ENCODE measurements at places on chromosomes 7 and 10.

- DNase-seq = no peak
These were observed 24.9 kb upstream of the SEC61G start for GRCh38 chr7:54783952-54784351.

GRCh38 chr7:27172315-27172774 lies 1.8 kb downstream of the HOXA10 start:
- no peak for DNase-seq

DNA sequence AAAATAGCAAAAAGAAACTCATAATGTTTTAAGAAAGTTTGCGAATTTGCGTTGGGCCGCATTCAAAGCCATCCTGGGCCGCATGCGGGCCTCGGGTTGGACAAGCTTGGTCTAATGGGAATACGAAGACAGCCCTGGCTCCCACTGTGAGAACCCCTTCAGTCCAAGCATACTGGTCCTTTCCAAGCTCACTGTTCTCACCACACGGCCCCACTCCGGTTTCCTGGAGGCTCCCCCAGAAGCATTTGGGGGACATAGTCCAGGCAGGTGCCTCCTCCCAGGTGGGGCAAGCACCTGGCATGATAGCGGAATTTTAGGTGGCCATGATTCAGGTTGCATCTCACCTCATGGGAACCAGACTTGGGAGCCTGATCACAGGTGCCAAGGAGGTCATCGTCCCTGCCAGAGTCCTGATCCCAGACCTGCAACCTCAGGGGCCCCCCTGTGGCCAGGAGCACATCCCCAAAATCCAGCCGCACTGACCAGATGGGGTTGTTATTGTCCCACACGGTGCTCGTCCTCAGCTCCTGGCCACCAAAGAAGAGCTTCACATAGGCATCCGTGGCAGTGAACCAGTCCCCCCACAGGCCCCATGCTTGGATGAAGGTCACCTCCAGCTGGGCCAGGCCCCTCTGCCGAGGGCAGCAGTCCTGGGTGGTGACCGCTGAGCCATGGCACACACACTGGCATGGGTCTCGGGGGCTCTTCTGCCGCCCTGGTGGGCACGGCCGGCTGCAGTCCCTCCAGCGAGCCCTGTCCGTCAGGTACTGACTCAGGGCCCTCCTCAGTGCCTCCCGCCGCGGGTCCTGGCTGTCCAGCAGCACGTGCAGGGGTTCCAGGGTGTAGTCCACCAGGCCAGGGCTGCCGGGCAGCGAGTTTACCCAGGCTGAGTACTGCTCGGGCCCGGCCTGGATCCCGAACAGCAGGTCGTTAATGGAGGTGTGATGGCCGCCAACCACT lies 4.4 kb downstream of the PRF1 start:
- no peak for DNase-seq

DNA sequence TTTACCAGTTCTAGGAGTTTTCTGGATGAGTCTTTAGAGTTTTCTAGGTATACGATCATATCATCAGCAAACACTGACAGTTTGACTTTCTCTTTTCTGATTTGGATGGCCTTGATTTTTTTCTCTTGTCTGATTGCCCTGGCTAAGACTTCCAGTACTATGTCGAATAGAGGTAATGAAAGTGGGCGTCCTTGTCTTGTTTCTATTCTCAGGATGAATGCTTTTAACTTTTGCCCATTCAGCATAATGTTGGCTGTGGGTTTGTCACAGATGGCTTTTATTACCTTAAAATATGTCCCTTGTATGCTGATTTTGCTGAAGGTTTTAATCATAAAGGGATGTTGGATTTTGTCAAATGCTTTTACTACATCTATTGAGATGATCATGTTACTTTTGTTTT lies 223.2 kb upstream of the COBL start:
- DNase-seq = no peak

GRCh38 chr10:55740110-55740509 lies 620.9 kb downstream of the ZWINT start:
- no peak for DNase-seq

DNA sequence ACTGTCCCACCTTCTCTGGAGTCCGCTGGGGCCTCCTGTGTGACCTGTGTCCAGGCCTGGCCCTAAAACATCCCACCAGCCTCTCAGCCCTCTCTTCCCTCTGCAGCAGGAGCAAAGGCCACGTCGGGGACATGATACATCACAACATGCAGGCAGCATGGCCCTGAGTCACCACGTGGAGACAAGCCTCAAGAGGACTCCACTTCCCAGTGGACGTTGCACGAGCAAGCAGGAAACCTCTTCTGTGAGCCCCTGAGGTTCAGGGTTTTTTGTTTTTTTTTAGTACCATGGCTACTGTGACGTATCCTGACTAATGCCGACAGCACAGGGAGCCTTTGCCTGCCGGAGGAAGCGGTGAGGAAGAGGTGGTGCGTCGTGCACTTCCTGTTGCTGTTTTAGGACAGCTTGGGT lies 165.9 kb downstream of the DNAJB6 start:
- DNase-seq = peak; percentile 59

- DNase-seq = no peak
These were observed 110.5 kb downstream of the JCAD start for GRCh38 chr10:29948881-29949355.

DNA sequence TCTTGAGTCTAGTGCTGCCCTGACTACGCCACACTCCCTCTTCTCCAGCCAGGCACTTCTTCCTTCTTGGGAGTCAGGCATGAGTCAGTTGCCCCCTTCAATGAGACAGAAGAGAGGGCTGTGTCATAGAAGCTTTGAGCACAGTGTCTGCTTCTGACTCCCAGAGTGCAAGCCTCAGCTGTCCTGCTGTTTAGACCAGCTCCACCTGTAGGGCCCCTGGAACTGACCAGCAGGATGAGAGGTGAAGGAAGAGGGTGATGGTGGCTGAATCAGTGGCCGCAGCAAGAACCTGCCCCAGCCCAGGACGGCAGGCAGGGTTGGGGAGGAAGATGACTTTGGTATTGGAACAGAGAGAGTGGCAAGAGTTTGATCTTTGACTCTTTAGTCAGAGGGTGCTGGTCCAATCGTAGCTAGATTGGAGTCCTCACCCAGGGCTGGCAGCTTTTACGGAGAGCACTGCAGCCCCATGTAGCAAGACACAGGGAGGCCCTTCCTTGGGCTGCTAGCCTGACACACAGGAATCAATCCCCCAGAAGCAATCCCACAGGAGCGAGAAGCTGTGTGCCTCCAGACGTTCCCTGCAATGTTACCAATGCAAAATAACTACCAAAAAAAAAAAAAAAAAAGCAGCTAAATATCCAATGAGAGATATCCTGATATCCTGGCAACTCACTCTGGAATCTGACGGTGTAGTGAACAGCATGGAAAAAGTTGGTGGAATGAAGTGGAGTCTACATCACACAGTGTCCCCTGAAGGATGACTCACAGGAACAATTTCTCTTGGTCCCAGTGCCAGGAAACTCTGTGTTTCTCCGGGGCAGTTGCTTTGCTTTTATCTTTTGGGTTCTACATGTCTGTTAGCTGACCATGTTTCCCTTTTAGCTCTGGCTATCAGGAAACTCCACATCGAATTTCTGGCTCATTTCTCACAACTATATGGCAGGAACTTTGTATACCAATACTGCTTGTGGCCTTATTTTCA lies 6.9 kb downstream of the C10orf62 start:
- no peak for DNase-seq

DNA sequence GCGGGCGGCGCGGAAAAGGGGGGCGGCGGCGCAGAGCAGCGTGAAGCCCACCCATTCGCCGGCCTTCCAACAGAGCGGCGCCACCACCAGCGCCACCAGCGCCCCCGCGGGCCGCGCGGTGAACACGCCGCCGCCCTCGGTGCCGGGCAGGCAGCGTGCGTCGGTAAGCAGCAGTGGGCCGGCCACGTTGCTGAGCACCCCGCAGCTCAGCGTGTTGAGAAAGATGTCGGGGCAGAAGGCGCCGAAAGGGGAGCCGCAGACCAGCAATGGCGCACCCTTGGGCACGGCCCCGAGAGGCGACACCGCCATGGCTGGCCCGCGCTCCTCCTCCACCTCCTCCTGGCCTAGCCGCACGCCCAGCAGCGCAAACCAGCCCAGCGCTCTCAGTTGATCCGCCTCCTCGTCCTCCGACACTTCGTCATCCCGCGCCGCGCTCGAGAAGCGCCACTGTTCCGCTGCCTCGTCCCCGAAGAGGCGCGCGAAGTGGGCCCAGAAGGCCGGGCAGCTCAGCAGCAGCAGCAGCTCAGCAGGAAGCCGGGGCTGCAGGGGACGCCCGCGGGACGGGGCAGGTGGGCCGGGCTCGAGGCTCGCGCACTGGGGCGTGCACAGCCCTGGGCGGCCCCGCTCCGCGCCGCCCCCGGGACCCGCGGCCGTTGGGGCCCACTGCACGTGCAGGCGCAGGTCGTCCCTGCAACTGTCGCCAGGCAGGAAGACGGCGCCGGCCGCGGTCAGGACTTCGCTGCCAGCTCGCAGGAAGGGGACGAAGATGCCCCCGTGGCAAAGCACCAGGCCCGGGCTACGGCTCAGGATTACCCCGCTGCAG lies 623 bp downstream of the TYSND1 start:
- DNase-seq = peak; percentile 71

DNA sequence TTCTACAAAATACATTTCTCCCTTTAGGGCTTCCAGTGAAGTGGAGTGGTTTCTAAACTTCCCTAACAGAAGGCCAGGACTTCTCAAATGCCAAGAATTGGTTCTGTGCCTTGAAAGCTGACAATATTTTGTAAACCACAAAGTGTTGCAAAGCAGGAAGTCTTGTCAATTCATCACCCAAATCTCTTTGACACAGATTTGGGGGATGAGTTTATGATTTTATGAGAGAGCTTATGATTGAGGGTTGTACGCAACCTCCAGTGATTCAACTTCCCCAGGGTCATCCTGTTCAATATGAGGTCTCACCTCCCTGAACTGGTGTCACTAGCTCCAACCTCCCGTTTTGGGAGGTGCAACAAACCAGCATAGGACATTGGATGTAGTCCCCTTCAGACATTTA lies 83.7 kb downstream of the PRLHR start:
- no peak for DNase-seq

DNA sequence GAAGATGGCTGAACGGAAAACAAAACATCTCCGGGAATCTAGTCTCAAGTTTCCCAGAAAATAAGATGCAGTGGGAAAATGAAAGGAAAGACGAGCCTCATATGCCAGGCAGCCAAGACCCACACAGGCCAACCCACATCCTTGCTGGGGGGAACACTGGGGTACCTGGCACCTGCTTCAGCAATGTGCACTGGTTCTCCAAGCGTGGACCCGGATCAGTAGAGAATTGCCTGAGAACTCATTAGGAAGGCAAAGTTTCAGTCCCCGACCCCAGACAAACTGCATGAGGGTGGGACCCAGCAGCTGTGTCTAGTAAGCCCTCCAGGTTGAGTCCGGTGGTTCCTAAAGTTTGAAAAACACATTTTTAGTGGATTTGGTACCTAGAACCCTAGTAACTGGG lies 18.4 kb downstream of the FAM53B start:
- DNase-seq = no peak

DNA sequence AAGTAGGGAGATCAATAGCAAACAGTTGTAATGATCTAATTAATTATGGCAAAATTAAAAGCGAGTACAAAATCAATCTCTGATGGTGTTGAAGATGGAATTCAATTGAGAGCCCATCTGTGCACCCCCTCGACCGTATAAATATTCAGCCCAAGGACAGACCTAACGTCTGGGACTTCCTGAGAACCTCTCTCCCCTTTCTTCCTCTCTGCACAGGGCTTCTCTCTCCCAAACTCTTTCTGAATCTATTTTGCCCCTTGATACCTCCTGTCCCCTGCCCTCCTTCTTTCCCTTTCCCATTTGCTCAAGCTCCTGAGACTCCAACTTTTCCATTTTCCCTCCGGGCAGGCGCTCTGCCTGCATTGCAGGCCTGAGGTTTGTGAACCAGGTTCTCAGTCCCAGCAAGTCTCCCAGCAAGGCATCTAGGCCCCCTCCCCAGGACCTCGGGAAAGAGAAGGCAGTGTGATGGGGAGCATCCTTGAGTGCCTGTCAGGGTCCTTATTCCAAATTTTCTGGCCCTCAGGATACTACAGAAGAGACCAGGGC lies 8.5 kb upstream of the PAX2 start:
- no peak for DNase-seq

GRCh38 chr7:121544726-121545125 lies 148.6 kb upstream of the FAM3C start:
- DNase-seq = no peak

DNA sequence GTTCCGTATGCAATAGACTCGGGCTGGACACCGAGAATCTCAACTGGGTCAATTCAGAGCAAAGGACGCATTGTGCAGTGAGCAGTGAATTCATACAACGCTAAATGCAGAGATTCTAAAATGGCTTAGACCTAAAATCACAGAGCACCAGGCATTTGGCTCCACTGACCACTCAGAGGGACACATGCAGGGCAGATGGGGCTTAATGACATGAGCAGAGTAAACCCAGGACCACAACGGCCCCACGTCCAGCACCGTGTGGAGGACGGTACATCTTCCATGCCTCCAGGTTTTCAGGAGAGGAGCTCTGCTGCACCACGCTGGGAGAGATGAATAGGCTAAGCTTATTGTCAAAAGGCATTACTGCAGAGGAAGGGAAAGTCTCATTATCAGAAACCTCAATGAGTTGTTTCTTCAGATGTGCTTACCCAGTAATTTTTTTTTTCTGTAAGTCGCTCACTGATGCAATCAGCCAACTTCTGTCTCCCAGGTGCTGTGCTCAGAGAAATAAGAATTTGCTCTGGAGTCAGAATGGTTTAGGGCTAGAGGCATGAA lies 555.0 kb downstream of the PTPRN2 start:
- no peak for DNase-seq

- DNase-seq = no peak
These were observed 59.1 kb upstream of the INPP5A start for GRCh38 chr10:132478341-132479023.

- peak; percentile 77 for DNase-seq
These were observed 4.6 kb downstream of the BMI1 start for GRCh38 chr10:22325272-22326144.

GRCh38 chr10:70617798-70618568 lies 15.4 kb upstream of the PRF1 start:
- no peak for DNase-seq

- DNase-seq = peak; percentile 10
These were observed 2.2 kb downstream of the STN1 start for GRCh38 chr10:103915796-103916195.

GRCh38 chr10:8876171-8876570 lies 821.7 kb downstream of the GATA3 start:
- DNase-seq = no peak

GRCh38 chr7:24653316-24654085 lies 80.2 kb downstream of the PALS2 start:
- no peak for DNase-seq

DNA sequence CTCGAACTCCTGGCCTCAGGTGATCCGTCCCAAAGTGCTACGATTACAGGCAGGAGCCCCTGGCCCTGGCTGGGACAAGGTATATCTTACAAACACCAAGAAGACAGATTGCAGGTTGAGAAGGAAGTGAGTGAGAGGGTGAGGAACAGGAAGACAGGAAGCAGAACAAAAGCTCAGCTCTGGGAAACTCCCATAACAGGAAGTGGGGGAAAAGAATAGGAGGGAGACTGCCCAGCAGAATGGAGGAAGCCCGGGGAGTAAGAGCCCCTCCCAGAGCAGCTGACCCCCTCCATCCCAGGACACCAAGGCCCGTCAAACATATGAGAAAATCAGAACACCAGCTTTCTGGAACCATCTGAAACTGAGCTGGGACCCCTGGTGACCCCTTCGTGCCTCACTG lies 2.9 kb downstream of the TECPR1 start:
- DNase-seq = no peak

- no peak for DNase-seq
These were observed 46.7 kb downstream of the PALS2 start for GRCh38 chr7:24619978-24620377.
